Vagina (tissue), 2 donors: ENCODE measurements at places on chromosomes 6 and 20. TPM values are rescaled to one million over a fixed set of nuclear protein-coding genes. Genes with fewer than 3 reads are reported as not detected.

- no peaks in the 10 kb centered on the region for H3K27me3 ChIP-seq
- no peak overlapping the region for H3K27ac ChIP-seq
- H3K4me1 ChIP-seq = no peaks in the 10 kb centered on the region
Measured at GRCh38 chr6:132548746-132549463, 3.6 kb upstream of the TAAR8 start.

- no peak for DNase-seq
- H3K4me3 ChIP-seq = no peak overlapping the region
- no peaks in the 10 kb centered on the region for H3K27me3 ChIP-seq
- H3K36me3 ChIP-seq = no peaks in the 10 kb centered on the region
Measured at GRCh38 chr6:89087881-89088280, 7.3 kb downstream of the PNRC1 start.

GRCh38 chr20:3173610-3174441 is 477 bp upstream of the LZTS3 start:
- H3K4me1 ChIP-seq = peaks cover 21% of the 10 kb centered on the region
- H3K27me3 ChIP-seq = no peaks in the 10 kb centered on the region
- peak overlapping the region; percentile 81 for H3K27ac ChIP-seq
- H3K36me3 ChIP-seq = no peaks in the 10 kb centered on the region

DNA sequence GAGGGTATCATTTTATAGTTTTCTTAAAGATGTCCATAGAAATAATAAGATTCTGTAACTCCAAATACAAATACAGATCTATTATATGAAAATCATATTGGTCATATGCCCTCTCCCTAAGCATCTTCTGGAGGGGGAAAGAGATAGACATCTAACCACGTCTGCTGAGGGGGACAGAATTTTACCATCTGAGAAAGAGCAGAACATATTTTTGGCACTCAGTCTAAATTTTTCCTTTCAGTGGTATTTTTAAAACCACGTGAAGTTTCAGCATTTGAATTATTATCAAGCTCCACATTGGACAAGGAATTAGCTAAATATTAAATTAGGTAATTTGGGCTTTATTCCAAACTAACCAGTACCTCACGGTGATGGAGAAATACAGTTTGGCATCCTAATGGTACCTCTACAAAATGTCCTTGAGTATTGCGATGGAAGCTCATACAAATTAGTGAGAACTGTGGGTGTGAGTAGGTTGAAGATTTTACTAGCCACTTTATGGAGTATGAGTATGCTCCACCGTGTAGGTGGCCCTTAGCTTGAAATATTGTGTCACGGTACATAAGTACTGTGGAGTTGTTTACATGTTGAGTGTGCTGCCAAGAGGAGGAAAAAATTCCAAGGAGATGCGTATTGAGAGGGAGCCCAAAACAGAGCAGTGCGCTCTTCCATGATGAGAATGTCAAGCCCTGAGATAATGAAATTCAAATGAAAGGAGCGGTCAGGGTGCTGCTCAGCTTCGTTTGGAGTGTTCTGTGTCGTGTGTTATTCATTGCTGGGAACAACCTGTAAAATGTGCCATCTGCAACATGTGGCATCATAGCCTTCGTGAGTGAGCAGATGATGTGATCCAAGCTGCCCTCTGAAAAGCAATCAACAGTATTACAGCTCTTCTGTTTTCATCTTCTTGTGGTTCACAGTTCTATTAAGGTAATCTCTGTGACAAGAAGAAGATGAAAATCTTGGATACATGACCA is 48.4 kb upstream of the PHACTR2 start:
- no peak overlapping the region for H3K4me3 ChIP-seq
- no peaks in the 10 kb centered on the region for H3K36me3 ChIP-seq
- H3K27ac ChIP-seq = no peak overlapping the region
- H3K27me3 ChIP-seq = no peaks in the 10 kb centered on the region

GRCh38 chr6:2913621-2914317 is 10.7 kb upstream of the SERPINB9 start:
- no peaks in the 10 kb centered on the region for H3K4me1 ChIP-seq
- no peak for DNase-seq

- no peak overlapping the region for H3K27ac ChIP-seq
- H3K4me3 ChIP-seq = no peak overlapping the region
- H3K27me3 ChIP-seq = no peaks in the 10 kb centered on the region
- DNase-seq = no peak
Measured at GRCh38 chr6:105326216-105326615, 76.7 kb downstream of the PREP start.

DNA sequence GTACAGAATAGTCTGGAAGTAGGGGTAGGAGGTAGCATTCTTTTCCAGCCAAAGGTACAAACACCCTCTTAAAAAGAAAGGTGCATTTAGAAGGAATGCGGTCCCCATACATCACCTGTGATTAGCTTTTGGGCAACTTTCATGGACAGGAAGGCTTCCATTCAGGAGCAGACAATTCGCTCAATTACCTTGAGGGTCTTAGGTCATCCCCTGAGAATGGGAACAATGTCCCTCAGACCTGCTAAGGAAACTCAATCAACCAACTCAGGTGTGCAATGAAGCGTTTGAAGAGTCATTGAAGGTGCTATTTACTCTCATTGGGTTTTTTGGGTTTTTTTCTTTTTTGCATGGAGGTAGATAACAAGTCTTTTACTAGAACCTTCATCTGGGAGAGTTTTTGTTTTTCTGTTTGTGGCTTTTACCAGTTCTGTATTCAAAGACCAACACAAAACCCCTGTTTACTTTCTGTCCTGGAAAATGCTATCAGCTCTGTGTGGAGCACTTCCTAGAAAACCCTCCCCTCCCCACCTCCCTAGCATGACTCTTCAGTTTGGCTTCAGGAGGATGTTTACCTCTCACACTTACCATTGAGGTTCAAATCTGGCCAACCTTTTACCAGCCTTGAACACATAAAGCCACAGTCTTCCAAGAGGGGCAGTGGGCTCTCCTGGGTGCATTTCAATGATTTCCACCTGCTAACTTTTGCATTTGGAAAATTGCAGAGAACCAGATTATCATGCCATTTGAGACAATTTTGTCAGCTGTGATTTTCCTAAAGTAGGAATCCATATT is 271.2 kb upstream of the PRDM1 start:
- DNase-seq = no peak
- no peaks in the 10 kb centered on the region for H3K27me3 ChIP-seq
- H3K36me3 ChIP-seq = no peaks in the 10 kb centered on the region
- H3K4me1 ChIP-seq = peaks cover 16% of the 10 kb centered on the region
- H3K27ac ChIP-seq = no peak overlapping the region

DNA sequence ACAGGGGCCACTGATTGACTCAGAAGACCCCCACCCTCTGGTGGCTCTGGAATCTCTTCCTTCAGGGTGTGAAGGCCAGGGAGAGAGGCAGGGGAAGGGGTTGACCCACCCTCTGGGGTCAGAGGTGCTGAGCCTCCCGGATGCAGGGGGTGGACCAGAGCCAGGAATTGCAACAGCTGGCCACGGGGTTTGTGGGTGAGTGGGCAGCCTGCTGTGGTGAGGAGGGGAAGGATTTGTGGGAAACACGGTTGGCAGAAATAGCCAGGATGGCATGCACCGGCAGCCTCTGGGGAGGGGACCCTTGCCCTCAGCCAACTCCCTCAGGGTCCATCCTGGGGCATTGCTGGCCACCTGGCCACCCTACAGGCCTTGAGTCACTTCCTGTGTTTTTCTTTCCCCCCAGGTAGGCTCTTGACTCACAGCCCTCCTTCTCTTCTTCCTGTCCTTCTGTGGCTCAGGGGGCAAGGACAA is 92.8 kb downstream of the MRPL14 start:
- no peaks in the 10 kb centered on the region for H3K27me3 ChIP-seq
- no peaks in the 10 kb centered on the region for H3K36me3 ChIP-seq
- no peak overlapping the region for H3K4me3 ChIP-seq
- no peak overlapping the region for H3K27ac ChIP-seq
- peaks cover 4% of the 10 kb centered on the region for H3K4me1 ChIP-seq

DNA sequence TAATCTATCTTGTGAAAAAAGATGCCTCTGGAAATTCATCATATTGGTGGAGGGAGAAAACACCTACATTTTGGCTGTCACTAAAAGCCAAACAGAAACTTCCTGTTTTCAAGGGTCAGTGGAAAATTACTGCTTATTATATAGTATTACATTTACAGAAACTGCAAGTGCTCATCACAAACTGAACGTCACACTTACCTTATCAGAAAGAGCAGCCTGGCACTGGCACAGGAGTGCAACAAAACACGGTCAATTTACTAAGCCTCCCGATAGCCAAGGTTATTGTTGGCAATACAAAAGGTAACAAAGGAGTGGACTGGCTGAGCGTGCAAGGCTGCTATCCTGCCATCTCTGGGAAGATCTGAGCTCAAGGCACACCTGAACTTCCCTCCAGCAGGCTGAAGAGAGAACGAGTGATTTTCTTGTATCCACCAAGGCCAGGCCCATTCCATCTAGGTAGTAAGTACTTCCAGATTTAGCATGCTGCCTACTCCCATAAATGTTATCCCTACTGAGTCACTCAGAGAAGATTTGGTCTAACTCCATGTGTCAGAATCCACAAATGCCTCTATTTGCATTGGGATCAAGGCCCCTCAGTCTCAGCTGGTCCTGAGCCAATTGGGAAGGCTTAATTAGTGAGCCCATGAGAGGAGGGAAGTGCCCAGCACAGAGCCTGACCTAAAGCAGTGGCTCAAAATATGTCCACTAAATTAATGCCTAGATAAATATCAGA is 399.8 kb downstream of the BTBD9 start:
- no peak overlapping the region for H3K4me3 ChIP-seq
- no peak for DNase-seq
- H3K4me1 ChIP-seq = no peaks in the 10 kb centered on the region
- no peak overlapping the region for H3K27ac ChIP-seq

- no peak overlapping the region for H3K4me3 ChIP-seq
- H3K27ac ChIP-seq = peak overlapping the region; percentile 31
- no peaks in the 10 kb centered on the region for H3K36me3 ChIP-seq
- H3K4me1 ChIP-seq = peaks cover 25% of the 10 kb centered on the region
- no peak for DNase-seq
Measured at GRCh38 chr6:111541026-111541681, 58.1 kb upstream of the REV3L start.

DNA sequence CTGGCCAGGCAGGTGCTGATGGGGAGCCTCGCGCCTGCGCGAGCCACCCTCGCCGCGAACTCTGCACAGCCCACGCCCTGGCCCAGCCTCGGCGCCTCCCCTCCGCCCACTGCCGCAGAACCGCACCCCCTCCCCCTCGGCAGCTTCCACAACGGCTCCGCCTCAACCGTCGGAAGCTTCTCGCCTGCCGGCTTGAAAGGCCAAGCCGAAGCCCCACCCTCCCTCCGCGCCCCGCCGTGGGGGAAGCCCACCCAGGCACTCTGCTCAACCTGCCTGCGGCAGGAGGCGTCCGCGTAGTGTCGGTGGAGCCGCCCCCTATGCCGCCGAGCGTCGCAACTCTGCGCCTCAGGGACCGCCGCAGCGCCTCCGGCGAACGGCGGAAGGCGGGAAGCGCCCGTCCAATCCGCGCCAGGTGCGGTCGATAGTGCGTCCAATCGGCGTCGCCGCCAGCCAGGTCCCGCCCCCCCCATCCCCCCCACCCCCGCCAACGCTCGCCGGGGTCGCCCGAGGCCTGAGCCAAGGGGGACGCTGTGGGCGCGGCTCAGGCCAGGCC is at the start of gene SYCP2:
TSS of gene SYCP2 (minus strand) at position 342 of the 553 bp plus-strand sequence. CDS start 11,224 bp downstream, outside the sequence.
- no peaks in the 10 kb centered on the region for H3K36me3 ChIP-seq
- peaks cover 27% of the 10 kb centered on the region for H3K4me1 ChIP-seq
- no peak for DNase-seq
- H3K27me3 ChIP-seq = no peaks in the 10 kb centered on the region
- H3K4me3 ChIP-seq = peak within 1 kb of the TSS; percentile 61

DNA sequence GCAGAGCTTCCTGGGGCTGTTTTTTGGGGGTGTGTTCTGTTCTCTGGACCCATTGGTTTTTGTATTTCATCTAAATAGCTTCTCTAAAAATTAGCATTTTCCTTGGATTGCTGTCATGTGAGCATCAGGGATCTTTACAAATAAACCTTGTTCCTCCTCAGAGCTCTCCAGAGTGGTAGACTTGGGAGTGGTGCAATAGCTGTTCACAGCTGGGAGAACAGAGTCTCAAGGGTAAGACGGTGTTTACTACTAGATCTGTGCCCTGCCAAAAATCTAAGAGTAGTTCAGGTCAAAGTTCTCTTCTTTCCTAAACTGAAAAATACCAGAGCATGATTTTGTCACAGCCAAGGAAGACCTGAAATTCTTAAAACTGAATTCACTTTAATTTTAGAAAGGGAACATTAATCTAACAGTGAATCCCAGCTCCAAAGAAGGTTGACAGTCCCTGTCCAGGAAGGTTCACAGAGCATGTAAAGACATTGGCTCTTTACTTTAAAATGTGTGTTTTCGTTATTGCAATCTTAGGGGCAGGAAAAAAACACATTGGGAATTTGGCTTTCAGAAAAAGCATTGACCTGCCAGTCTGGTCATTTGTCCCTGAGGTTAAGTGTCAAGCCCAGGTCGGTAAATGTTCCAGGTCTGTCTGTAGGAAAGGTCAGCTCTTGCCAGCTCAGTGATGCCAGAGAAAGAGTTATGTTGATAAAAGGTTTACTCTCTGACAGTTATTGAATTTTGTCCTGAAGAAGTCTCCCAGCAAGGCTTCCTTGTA is 43.3 kb downstream of the VAPB start:
- H3K4me1 ChIP-seq = peaks cover 37% of the 10 kb centered on the region
- H3K4me3 ChIP-seq = no peak overlapping the region
- H3K27ac ChIP-seq = no peak overlapping the region

DNA sequence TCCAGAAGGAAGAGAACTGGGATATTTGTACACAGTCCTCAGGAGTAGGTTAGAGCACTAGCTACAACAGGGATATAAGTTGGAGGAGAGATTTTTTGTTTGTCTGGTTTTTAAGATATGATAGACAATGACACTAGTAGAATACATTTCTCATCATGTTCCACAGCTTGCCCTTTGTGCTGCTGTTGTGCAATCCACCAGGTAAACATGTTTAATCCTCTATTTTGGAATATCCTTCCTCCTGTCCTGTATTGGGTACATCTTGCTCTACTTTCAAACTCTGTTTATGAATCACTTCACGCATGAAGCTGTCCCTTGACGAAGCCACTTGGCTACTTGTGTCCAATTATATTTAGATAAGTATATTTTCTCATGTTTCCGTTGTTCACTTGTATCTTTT is 153.6 kb upstream of the TENT5A start:
- H3K4me3 ChIP-seq = no peak overlapping the region
- H3K36me3 ChIP-seq = no peaks in the 10 kb centered on the region
- H3K4me1 ChIP-seq = no peaks in the 10 kb centered on the region
- no peak overlapping the region for H3K27ac ChIP-seq
- H3K27me3 ChIP-seq = no peaks in the 10 kb centered on the region

DNA sequence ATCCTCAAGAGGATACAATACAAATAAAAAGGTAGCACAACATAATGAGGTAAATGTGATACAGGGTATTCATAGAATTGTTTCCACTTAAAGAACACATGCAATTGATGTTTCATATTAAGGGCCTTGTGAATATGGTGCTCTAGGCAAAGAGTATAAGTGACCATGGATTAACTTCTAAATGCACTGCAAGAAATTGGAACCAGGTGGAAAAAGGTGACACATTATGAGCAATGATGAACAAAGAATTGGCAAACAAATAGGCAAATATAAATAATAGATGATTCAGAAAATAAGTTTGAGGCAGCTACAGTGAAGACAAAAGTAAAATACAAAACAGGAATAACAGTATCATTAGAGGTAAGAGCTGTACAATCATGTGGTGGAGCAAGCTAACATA is 192.0 kb downstream of the GRIK2 start:
- no peak overlapping the region for H3K27ac ChIP-seq
- H3K4me3 ChIP-seq = no peak overlapping the region
- no peaks in the 10 kb centered on the region for H3K4me1 ChIP-seq

The TRIM15 gene
- total RNA-seq = not detected

The L3MBTL3 gene
- 19.6 TPM for total RNA-seq

The COQ3 gene
- total RNA-seq = 3.7 TPM

The LY6G5B gene
- 7.4 TPM for total RNA-seq

The SCGN gene
- not detected for total RNA-seq

The HLA-DQB1 gene
- 3.2 TPM for total RNA-seq

The HSPA1L gene
- total RNA-seq = 0.98 TPM

The C20orf144 gene
- not detected for total RNA-seq

The WFDC10B gene
- not detected for total RNA-seq
